ENCODE measurements at places on chromosomes 13 and 19.

GRCh38 chr19:37991176-37991835 is 84.3 kb downstream of the SIPA1L3 start:
- DNase-seq: no peak

GRCh38 chr13:37443538-37443937 is 155.0 kb downstream of the POSTN start:
- peak; percentile 80 for DNase-seq

GRCh38 chr13:80224468-80224867 is 116.5 kb downstream of the SPRY2 start:
- DNase-seq: no peak

DNA sequence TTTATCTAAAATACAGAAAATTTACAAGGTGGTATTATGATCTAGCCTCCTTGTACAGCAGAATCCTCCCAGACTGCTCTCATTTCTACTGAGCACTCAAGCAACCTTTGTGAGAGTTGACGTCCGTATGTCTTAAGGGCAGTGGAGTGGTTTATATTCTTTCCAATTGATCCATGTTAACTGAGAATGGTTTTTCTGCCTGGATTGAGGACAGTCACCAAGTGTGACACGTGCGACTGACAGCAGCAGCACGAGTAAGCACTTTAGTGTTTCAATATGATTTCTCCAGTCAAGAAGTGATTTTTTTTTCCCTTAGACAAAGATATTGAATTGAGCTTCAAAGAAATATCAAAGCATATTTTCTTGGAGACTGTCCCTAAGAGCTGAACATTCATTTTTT is 901.7 kb downstream of the PCDH9 start:
- DNase-seq: no peak

DNA sequence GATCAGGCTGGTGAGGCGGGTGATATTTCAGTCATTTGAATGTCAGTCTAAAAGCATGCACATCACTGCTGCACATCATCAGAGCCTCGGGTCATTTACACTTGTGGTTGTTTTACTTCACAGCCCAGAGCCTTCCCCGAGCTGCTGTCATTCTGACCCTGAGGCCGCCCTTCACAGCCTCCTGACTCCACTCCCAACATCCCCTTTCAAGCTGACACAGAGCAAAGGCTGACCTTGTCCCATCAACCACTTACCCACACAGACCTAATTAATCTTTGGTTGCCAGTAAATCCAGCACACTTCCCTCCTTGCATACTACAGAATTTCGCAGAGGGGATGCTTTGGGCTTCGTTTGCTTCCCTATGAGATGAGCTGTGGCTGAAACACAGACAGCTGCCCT is 528.1 kb downstream of the DIAPH3 start:
- no peak for DNase-seq

GRCh38 chr19:31316201-31316951 is 32.9 kb downstream of the TSHZ3 start:
- DNase-seq: no peak

DNA sequence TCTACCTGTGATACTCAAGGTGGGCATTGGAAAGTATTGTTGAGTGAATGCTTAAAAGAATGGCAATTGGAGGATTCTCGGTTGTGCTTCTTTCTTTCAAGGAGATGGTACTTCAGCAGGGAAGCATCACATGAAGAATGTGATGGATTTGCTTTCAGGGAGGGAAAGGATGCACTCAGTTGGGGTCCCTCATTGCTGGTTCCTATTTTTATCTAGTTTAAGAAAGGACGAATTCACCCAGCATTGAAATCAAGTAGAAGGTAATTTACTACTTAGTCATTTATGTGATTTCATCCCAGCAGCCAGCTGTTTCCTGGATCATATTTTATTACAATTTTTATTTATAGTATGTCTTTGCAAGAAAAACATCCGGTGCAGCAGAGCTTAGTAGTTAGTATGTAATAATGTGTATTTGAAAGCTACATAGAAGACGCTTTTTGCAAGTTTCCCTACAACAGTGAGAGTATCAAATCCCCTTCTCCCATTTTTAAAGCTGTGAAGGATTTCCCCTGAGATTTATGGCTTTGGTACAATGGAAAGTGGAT is 417.9 kb downstream of the GPC5 start:
- no peak for DNase-seq

GRCh38 chr13:98824376-98825160 is 72.1 kb upstream of the SLC15A1 start:
- no peak for DNase-seq

GRCh38 chr13:37109051-37109678 is 3.7 kb upstream of the CSNK1A1L start:
- DNase-seq: no peak

GRCh38 chr13:19634256-19634740 is 839 bp downstream of the MPHOSPH8 start:
- DNase-seq: no peak

DNA sequence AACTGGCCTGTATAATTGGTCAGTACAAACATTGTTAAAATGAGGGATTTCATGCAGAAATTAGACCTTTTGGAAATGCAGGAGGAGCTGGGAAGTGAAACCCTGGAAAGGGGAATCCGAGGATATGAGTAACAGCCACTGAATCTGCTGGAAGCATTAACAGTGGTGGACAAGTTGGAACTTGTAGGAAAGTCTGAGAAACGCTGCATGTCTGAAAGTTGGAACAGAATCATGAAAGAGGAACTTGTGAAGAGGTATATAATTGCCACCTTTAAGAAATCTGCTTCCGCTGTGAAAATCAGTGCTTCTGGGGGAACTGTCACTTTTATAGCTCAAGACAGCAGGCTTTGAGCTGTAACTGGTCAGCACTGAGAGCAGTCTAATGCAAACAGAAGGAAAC is 716.5 kb upstream of the PRR20A start:
- no peak for DNase-seq

DNA sequence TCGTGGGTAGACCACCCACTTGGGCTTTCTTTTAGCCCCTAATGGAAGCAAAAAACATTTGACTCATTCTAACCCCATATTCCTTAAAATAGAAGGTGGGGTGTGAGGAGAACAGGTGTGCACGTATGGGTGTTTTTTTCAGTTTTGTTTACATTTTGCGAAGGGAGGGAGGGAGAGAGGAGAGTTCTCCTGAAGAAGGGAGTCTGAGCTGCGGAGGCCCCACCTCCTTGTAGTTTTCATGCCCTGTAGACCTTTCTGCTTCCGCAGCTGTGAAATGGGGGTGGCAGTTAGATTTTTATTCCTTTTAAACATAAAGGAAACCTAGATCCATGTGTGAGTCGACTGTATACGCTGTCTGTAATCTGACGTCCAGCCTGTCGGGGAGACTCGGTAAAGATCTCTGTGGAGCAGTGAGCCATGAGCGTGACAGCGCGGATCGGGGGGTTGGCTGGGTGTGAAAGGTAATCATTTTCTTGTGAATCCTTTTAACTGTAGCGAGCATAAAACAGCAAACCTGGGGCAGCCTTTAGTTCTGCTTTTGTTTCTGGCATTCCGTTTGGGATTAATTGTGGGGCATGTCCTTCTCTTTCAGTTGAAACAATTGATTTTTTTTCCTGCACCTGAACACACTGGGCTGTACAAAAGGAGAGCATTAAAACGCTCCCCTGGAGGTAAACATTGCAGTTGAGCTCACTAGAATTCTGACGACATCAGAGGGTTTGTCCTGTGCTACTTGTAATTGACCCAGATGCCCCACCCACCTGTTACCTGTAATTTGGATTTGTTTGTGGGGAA is 2.3 kb downstream of the UPF1 start:
- no peak for DNase-seq

- DNase-seq: no peak
Observed at GRCh38 chr13:98921786-98922185, 56.1 kb downstream of the DOCK9 start.

DNA sequence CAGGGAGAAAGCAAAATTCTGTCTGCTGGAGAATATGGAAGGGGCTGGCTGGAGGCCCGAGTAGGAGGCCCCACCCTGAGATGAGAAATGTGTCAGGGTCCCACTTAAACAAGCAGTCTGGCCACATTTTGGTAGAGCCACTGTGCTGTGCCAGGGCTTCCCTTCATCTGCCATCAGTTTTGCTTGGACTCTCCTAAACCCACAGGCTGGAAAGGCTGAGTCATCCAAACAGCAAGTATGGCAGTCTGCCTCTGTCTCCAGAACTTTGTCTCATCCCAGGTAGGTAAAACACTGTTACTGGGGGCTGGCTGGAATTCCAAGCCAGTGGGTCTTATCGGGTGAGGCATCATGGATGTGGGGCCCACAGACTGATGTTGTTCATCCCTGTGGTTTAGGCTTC is 1390.6 kb downstream of the UQCRFS1 start:
- no peak for DNase-seq

DNA sequence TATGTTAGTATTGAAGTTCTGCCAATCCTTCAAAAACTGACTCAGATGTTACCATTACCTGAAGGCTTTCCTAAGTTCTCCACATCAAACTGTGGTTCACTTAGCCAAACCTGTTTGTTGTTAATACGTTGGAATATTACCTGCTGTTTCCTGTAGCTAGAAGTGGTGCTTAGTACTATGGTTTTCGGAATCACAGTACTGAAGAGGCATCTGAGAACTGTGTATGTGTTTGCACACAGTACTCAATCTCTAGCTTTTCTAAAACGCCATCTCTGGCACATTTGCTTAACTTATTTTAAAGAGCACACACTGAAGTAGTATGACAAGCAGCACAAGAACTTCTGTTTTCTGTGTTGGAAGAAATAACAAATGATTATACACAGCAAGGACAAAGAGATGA is 248.2 kb downstream of the SHISA2 start:
- DNase-seq: no peak

GRCh38 chr13:53188120-53188519 is 159.5 kb downstream of the OLFM4 start:
- DNase-seq: no peak

DNA sequence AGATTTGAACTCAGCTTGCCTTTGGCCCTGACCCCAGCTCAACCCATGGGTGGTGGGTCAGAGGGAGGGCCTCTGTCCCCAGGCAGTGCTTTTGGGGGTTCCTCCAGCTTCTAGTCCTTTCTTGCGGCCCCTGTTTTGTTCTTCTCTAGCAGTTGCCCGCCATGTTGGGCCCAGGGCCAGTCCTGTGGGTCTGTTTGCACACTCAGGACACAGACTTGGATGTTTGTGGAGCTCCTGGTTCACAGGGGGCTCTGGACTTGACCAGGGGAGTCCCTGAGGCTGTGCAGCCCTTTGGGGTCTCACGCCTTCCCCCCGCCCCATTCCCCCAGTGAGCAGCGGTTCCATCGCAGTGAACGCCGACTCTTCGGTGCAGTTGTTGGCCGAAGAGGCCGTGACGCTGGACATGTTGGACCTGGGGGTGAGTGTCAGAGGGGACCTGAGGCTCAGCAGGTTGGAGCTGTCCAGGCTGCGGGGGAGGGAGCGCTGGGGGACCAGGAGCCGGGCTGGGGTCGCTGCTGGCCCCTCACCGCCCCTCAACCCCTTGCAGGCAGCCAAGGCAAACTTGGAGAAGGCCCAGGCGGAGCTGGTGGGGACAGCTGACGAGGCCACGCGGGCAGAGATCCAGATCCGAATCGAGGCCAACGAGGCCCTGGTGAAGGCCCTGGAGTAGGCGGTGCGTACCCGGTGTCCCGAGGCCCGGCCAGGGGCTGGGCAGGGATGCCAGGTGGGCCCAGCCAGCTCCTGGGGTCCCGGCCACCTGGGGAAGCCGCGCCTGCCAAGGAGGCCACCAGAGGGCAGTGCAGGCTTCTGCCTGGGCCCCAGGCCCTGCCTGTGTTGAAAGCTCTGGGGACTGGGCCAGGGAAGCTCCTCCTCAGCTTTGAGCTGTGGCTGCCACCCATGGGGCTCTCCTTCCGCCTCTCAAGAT is 2.5 kb downstream of the ATP5F1D start:
- DNase-seq: no peak

DNA sequence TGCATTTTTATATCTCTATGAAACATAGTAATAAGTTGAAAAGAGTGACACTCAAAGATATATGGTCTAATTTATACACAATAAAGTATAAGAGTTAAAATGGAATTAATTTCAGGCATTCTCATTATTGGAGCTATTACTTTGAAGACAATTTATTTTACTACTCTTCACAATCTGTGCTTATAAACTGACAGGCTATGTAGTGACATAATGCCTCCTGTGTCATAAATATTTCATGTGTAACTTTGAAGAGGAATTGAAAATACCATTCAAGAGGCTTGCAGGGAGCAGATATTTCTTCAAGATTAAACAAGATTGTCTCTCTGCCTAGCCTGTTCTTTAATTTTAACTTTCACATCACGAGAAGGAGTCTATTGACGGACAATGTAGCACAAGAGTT is 1881.5 kb upstream of the PCDH20 start:
- no peak for DNase-seq

DNA sequence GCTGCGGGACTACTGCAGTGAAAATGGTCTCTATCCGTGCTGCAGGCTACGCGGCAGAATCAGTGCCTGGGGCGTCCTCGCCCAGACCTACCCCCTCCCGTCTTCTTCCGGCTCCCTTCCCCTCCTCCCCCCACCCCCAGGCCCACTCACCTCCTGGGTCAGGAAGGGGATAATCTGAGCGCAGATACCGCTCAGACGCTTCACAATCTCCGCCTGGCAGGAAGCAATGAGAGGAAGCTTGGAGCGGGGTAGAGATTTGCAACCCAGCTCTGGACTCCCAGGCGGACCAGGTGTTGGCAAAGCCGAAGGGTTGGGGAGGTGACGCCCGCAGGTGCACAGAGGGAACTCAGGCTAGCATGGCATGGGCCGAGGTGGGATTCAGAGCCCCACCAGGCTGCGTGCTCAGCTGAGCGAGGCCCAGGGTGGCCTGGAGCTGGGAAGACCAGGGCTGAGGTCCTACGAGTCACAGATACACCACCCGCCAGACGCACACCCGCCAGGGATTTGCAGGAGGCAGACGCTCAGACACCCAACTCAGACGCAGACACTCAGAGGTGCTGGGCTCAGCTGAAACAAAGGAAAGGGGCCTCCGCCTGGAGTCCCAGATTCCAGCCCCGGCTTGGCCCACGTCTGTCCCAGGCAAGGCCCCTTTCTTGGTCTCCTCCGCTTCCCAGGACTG is 4.1 kb downstream of the TLE2 start:
- DNase-seq: no peak

Data from fibroblast of skin of left biceps (primary cell).